ENCODE measurements at places on chromosomes 6 and 20.

- no peak for DNase-seq
Measured at GRCh38 chr20:43507150-43508080, at the start of gene L3MBTL1. L3MBTL1 (plus strand) TSS chr20:43507697; CDS start chr20:43513504, 5,807 bp downstream.

- DNase-seq: no peak
Measured at GRCh38 chr6:108805611-108806167, 42.5 kb upstream of the ARMC2 start.

GRCh38 chr6:80282913-80283554 is 176.6 kb downstream of the BCKDHB start:
- DNase-seq: no peak

DNA sequence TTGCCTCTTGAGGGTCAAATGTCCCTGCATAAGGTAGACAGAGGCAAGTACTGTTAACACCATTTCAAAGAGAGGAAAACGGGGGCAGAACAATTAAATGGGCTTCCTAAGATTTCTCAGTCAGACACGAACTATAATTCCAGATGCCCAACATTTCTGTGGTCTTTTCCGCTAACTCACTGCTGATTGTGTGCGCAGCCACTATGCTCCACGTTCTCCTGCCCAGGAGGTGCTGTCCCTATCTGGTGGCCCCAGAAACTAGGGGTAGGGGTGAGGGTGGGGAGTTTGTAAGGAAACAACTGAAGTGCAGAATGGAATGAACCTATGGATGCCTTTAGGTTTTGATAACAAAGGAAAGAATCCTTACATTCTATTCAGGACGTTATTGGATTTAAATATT is 86.1 kb upstream of the BACH2 start:
- DNase-seq: no peak

- DNase-seq: no peak
Measured at GRCh38 chr6:130725551-130725950, 101.7 kb upstream of the SMLR1 start.

DNA sequence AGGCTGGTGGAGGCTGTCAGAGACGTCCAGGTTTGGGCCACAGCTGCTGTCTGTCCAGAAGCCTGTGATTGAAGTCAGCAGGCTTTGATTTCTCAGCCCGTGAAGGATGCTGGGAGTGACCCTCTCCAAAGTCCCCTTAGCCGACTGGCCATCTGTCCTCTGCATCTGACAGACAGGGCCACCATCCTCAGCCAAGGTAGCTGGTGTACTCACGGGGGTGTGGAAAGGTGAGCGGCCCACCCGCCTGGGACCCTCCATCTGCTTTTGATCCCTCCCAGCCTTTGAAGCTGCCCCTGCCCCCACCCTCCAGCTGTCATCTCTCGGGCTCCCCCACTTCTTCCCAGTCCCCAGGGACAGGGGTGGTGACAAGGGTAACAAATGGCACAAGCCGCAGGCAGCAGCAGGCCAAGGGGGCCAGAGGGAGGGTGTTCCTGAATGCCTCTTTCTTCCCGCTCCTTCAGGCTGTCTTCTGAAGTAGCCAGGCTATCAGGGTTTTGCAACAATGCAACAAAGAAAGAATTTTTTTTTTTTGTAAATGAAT is 84.4 kb downstream of the EYA2 start:
- DNase-seq: no peak
